ENCODE measurements at places on chromosomes 5 and 9. TPM values are rescaled to one million over a fixed set of nuclear protein-coding genes. Genes with fewer than 3 reads are reported as not detected.
A peak's percentile ranks its signal among the peaks of the same experiment; 100 is the strongest.

DNA sequence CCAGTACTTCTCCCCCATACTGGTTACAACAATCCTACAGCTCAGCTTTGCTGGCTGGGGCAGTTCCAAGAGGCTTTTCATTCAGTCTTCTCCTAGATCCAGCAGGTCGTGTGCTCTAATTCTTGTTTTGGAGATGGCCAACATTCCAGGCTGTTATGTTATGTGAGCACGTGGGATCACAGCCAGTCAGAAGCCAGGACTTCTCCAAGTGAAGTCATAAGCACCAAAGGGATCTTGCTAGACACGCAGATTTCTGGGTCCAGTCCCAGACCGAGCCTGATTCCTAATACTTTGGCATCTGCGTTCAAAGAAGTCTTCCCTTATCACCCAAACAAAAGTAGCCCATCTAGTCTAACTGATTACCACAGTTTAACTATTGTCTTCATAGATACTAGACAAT lies 1.4 kb upstream of the LARP1 start:
- no peak for DNase-seq

GRCh38 chr9:34047864-34048726 lies 592 bp downstream of the UBAP2 start:
- DNase-seq = no peak

GRCh38 chr9:21326526-21327139 lies 8.6 kb downstream of the KLHL9 start:
- peak; percentile 21 for DNase-seq

- DNase-seq = no peak
These were observed 403 bp downstream of the KIF2A start for GRCh38 chr5:62306323-62306895.

DNA sequence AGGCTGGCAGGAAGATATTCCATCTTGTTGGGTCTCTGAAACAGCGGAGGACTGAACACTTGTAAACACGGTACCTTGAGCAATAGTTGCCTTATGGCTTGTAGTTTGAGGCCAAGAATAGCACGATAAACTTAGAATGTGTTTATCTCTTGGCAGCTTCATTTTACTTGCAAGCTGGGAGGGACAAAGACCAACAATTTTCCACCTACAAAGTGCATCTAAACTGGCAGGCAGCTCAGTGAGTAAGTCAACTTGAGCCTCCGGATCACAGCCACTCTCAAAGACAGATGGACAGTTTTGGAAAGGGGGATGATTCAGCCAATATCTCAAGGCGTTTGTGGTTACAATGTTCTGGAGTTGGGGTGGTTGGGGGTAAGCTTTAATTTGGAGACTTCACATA lies 652.6 kb downstream of the CETN3 start:
- no peak for DNase-seq

DNA sequence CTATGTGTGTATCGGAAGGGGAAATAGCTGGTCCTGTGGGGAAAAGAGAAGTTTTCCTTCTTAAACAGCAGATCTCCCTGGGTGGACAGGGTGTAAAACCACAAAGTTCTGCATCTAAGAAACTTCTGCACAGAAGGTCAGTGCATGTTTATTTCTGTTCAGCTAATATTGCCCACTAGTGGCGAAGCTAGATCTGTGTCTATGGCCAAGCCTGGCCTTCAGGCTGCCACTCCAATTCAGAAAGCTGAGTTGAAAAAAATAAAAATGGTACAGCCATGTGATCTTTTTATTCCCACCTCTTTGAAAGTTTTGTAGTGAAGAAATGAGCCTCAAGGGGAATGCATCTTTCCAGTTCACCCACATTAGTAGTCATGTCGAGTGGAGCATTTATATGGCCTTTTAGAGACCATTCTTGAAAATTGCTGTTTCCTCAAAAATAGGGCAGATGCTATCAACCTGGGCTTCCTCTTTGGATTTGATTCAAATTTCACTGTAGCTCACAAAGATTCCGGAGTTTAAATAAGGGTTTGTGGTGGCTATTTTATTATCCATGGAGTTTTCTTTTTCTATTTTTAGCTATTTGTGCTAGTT lies 488.0 kb downstream of the PRELID2 start:
- no peak for DNase-seq

- no peak for DNase-seq
These were observed 18.8 kb upstream of the FCN1 start for GRCh38 chr9:134936346-134937163.

DNA sequence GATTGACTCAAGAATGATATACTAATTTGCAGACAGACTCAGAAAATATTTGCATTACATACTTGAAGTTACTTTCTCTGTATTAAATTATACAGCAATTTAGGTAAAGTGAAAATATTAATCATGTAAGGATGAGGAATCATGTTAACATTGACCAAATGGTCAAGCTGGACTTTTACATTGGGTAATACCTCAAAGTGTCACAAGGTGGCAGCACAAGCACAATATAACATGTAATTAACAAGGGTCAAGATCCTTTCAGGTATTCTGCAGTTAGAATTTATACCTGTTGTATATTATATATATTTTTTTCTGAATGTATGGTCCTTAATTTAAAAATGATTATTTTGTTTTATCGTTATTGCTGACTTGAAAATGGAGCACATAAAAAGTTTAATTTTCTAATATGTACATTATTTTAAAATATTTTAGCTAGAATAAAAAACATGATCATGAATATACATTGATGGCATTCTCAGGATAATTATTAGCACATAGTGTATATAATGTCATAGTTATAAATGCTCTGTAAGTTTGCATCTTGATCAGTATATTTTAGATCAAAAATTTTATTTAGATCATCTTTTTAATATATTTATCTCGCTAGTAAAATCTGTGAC lies 8.6 kb downstream of the HAPLN1 start:
- no peak for DNase-seq

GRCh38 chr5:98504505-98504904 lies 269.0 kb upstream of the RGMB start:
- DNase-seq = no peak

- DNase-seq = no peak
These were observed 80.2 kb downstream of the FREM1 start for GRCh38 chr9:14830057-14830456.

DNA sequence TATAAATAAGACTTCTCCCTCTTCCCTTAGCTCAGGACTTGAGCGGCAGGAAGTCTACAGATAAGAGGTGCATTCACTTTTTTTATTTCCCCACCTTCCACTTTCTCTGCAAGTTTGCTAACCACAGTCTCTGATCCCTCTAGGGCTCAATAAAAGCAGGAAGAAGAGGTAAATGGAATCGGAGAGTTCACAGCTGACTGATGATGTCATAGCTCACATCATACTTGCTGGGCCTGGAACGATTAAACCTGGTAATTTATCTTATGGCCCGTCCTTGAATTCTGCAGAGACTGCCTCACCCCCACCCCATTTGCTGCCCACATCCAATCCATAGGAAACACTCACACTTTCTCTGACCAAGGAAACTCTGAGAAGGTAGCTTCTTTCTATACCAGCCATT lies 62.9 kb downstream of the DRD1 start:
- DNase-seq = no peak

DNA sequence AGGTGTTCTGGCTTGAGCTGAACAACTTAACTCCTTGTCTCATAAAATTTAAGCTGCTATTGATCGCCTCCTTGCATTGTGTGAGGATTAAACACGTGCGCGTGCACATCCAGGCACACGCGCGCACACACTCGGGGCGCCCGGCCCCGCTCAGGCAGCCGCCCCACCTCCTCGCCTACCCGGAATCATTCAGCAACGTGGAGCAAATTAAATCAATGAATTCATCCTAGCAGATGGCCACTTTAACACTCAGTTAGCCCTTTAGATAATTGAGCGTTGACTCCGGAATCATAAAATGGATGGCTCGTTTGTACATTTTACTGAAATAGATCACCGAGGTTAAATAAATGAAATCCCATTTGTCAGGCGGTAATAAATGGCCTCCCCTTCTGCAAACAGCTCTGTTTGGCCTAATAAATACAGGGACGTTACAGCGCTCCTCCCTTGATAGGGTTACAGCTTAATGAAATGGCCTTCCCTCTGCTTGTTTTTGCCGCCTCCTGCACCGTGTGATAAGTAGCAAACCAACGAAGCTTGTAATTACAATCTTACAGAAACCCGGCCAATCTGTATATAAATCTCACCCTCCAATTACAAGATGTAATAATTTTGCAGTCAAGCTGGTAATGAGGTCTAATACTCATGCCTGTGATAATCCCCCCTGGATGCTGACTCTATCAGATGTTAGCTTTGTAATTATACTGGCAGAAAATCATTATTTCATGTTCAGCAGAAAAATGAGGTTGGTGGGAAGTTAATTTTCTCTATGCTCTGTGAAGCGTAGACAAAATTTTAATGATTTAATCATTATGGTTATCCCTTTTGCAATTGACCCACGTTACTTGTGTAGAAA lies 229.7 kb upstream of the IRX4 start:
- no peak for DNase-seq

SOX30 gene
- not detected for total RNA-seq

MARCHF11 gene
- total RNA-seq = not detected

ARID3C gene
- total RNA-seq = 0.48 TPM

OR1Q1 gene
- not detected for total RNA-seq

MARCOL gene
- total RNA-seq = not detected

C5orf52 gene
- not detected for total RNA-seq
